Stimulated activated CD8-positive, alpha-beta memory T cell treated with anti-CD3 and anti-CD28 coated beads, Interleukin-4, amount 100 ng/mL, for 48 hours (primary cell): ENCODE measurements at places on chromosomes 1 and 21.

- no peak for DNase-seq
These were observed 43.3 kb upstream of the DIRAS3 start for GRCh38 chr1:68093737-68094136.

DNA sequence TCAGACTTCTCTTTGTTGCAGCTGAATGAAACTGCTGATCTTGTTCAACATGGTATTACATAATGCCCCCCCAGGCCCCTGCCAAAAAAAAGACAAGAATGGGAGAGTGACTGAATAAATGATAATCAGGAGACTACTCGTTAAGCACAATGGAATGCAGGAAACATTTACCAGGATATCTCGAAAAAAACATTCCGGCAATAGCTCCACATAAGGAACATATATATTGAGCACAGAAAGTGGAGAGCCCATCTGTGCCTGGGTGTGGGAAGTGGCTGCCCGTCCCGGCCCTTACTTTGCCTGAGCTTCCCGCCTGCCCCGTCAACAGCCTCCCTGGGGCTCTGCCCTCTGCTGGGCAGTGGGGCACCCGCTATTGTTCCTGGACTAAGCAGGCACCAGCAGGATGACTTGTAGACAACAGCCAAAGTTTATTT, 13.3 kb downstream of the TRIM11 start:
- DNase-seq: no peak

DNA sequence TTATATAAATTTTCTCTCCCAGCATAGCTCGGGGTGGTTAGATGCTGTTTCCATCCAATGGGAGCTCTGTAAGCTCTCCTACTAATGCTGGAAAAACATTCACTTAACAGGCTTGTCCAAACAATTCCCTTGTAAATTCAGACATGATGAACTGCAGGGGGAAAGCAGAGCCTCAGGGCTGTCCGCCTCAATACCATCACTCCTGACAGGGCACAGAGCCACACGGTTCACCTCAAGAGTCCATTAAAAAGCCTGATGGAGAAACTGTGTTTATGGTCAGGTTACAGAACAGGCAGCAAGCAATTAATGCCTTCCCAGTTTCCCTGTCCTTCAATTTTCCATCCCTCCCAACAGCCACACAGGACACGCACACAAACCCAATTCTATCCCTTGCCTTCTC, 171.0 kb downstream of the BRINP2 start:
- no peak for DNase-seq

DNA sequence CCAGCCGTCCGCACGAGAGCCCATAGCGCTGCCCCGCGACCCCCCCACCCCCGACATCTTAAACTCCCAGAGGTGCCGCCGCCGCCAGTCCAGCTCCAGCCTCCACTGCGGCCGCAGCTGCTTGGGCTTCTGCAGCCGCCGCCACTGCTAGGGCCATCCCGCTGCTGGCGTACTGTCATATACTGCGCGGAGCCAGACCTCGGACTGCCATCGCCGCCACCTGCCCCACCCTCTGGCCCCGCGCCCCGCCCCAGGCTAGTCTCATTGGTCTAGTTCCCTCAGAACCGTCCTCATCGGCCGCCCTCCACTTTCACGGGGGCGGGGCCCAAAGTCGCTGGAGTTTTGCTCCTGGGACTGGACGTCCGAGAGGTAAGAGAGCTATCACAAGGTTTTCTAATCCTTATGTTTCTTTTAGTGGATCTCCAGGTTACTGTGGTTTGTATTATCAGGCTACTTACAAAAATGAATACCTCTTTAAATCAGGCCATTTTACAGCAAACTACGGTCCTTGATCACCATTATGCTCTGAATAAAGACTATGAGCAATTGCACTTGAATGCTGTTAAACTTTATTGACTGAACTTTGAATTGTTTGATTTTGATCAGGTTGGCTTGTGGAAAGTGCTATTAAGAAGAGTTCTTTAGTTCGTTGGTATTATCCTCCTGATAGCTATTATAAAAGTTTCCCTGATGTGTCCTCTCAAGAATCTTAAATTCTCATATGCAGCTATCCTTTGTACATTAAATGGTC, 2.8 kb upstream of the CD1D start:
- peak; percentile 51 for DNase-seq

DNA sequence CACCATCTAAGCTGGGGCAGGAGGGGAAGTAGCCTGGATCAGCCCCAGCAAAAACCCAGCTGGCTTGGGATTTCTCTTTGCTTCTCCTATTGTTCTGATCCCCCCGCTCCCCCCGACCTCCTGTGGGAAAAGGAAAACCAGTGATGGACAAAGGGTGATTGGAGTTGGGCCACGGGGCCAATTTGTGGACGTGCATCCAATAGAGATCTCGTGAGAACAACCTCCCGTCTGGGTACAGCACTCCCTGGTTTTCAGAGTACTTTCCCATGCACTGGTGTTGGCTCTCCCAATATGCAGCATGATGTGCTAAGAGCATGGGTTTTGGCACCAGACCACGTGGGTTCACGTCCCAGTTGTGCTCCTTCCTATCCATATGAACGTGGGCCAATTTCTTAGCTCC, 9.0 kb downstream of the BLACAT1 start:
- no peak for DNase-seq

- DNase-seq: no peak
These were observed 84.5 kb downstream of the UCHL5 start for GRCh38 chr1:192974701-192975100.

GRCh38 chr1:30783256-30783915, 25.8 kb upstream of the LAPTM5 start:
- DNase-seq: no peak

DNA sequence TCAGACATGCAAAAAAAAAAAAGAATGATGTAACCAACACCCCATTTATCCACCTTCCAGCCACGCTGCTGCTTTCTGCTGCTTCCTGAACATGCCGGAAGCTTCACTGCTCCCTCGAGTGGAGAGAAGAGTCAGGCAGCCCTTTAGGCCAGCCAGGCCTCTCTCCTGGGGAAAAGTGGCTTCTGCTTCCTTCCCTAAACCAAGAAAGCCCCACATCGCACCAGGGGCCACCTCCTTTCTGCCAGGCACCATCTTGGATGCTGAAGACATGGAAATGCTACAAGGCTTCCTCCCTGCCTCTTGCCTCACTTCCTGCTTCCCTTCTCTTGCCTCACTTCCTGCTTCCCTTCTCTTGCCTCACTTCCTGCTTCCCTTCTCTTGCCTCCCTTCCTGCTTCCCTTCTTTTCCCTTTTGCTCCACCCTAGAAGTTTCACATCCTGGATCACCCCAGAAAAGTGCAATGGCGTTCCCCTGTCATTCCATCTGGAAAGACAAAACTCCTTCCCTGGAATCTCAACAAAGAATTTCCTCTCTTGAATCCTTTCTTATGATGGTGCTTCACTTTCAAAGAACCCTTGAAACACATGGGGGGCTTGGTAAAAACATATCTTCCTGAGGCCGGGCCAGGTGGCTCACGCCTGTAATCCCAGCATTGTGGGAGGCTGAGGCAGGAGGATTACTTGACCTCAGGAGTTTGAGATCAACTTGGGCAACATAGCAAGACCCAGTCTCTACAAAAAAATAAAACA, 18.7 kb downstream of the TNFRSF8 start:
- DNase-seq: no peak

DNA sequence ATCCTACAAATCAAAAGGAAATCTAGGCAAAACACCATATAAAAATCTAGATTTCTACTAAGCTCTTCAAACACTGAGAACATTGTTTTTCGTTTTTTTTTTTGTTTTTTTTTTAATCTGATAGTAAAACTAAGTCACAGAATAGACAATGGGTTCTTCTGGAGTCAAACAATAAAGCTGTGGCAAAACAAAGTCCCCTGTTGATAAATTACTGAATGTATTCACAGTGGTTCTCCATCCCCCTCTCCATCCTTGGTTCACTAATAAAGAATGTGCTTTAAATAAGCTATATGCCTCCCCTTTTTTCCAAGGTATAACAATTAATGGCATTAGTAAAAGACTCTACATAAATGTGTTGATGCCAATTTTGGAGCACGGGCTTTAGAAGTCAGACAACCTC, 16.7 kb upstream of the ATP1B1 start:
- DNase-seq: no peak

DNA sequence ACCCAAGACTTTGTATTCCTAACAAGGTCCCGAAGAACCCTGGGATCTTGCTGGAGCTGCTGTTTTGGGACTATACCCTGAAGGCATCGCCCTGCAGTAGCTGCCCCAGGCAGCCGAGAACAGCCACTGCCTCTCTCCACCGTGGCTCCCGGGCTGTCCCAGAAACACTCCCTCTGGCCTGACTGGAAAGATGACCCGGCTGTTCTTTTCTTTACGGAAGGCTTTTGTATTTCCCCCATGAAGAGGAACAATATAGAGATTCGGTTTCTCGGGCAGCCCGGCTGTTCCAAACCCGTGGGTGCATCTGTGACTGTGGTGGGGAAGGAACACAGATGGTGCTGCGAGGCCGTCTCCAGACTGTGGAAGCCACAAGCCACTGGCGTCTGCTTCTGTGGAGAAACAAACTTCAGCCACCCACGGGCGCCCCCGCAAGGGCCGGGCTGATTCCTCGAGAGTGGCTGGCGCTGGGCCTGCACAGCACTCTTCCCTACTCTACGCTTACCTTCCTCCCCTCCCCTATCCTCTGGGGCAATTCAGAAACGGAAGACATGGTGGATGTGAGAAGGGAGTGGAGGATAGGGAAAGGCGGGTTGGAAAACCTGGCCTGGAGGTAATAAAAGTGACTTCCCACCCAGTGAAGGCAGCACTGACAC, 33.7 kb upstream of the VASH2 start:
- peak; percentile 26 for DNase-seq

GRCh38 chr1:67118191-67118590, 16.6 kb downstream of the C1orf141 start:
- no peak for DNase-seq
